ENCODE measurements at places on chromosomes 16 and 17.

DNA sequence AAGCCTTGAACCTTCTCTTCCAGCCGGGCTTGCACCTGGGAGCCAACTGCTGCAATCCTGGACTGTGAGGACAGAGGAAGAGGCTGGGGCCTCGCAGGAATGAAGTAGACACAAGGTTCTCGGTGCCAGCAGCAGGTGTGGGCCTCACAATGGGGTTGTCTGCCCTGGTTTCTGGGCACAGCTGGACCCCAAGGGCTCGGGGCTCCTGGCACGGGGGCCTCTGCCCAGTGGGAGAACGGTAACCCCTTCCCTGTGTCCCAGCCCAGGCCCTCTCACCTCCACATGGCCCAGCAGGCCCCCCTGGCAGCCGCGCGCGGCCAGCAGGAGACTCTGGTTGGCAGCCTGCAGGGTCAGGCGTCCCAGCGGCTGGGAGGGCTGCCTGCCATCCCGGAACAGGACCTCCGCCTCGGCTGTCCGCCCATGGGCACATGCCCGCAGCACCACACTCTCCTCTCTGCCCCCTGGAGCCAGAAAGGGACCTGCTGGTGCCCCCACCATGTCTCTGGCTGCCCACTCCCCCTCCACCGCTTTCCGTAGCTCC is 46.9 kb downstream of the RMI2 start:
- no peak for DNase-seq

GRCh38 chr17:74245145-74245831 is 28.7 kb upstream of the DNAI2 start:
- no peak for DNase-seq

- DNase-seq = no peak
These were observed 263.5 kb downstream of the SNX29 start for GRCh38 chr16:12240036-12240435.

DNA sequence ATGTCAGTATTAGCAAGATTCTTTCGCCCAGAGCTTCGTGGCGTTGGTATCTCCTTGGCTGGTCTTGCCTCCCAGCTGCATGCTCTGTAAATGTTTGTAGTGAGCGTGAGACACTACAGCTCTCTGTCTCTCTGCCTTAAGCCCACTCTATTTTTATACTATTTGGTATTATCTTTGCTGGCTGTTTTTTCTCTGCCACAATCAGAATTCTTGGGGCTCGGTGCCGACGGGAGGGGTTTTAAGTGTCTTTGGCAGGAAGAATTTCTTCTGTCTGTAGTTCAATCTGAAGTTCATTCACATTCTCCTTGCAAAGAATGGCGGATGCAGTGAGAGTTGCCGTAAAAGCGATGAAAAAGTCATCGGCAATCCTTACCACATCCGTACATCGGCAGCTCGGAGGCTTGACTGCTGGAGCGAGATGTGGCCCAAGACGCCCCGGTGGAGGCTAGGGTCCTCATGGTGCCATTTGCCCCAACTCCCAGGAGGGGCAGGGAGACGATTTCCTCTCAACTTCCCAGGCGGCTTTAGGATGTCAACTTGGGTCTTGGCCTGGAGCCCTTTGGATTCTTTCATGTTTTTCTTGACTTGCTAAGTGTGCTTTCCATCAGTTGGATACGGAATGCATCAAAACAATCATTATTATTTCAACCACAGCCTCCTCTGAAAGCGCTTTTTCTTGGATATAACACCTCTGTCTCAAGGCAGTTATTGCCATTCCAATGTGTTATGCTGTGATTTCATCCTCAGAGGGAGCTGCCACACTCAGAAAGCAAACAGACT is 132.3 kb upstream of the SDK2 start:
- DNase-seq = no peak

GRCh38 chr16:72501739-72502593 is 330.0 kb upstream of the PMFBP1 start:
- peak; percentile 88 for DNase-seq

DNA sequence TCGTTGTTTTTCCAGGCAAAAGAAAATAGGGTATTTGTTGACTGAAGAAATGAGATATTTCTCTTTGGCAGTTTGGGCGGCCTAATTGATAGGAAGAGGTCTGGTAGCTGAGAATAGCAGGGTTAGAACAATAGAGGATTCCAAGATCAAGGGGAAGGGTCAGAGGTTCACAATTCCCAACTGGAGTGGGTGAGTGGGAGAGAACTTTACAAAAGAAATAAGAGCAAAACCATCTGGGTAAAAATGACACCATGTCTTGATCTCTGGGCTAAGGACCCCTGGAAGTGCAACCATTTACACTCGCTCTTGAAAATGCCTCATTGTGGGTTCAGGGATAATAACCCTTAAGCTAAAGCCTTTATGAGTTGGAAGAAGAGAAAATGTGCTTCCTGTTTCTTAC is 180.5 kb downstream of the CDH13 start:
- no peak for DNase-seq

DNA sequence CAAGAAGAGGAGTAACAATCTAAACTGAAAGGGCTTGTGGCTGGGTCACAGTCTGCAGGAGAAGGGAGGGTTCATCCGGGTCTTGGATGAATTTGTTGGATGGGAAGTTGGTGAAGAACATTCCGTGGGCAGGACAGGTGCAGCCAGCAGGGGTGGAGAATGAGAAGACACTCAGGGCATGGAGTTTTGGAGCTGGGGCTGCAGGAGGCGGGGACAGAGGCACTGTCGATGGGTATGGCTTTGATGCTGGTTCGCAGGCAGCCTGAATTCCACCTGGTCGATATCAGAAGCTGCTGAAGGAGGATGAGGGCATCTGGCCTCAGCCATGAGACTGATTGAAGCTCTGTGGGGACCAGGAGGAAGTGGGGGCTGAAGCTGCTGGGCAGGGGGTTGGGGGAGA is 36.1 kb upstream of the CBFA2T3 start:
- no peak for DNase-seq

DNA sequence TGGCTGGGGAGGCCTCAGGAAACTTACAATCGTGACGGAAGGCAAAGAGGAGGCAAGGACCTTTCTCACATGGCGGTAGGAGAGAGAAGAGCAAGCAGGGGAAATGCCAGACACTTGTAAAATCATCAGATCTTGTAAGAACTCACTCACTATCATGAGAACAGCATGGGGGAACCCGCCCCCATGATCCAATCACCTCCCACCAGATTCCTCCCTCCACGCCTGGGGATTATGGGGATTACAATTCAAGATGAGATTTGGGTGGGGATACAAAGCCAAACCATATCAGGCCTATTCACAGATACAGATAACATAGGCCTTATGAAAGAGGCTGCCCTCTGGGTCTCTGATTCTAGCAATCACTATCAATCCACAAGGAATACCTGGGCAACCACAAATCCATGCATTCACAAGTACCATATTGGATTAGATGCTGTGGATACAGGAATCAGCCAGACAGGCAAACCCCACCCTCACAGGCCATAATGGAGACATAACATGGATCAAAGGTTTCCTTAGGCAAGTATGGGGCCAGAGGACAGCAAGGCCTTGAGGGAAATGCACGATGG is 284.9 kb downstream of the SOX9 start:
- DNase-seq = no peak

DNA sequence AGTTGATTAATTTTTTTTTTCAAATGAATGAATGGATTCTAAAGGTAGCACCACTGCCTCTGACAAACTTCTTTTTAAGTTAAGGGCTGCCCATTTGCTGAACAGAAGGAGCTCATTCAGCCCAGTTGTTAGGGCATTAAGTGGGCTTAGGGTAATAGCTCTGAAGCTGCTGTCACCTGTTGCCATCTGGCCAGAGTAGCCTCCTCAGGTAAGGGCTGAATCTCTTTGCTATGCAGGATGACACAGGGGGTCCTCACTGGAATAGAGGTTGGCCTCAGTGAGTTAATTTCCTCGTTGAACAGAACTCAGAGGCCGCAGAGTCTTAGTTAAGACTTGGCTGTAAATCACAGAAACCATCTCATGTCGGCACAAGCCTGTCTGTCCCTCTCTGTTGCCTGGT is 232.8 kb downstream of the CCDC182 start:
- no peak for DNase-seq

DNA sequence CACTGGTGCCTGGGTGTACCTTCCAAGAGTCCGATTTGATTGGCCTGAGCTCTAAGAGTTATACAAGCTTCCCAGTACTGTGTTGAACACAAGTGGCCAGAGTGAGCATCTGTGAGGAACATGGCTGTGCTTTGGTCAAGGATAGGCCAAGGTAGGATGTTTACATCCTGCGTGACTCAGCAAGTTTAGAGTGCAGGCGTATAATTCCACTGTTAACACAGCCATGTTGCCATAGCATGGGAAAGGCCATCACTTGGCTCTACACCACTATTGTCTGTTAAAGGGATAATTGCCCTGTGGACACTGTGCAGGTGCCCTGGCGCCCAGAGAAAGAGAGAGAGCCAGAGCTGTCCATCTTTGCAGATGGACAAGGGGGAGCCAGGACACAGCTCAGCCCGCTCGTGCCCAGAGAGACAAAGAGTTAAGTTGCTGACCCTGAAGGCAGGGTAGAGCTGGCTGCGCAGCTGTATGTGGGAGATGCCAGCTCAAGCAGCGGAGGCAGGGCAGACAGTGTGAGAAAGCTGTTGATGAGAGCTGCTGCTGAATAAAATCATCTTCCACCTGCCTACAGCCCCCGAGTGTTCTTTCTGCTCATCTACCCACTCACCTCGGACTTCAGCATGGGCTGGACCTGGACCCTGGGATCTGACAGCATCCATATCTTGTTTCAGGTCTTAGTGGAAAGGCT is 11.7 kb downstream of the CFAP52 start:
- DNase-seq = no peak

GRCh38 chr17:80780381-80781198 is 211.1 kb upstream of the CHMP6 start:
- no peak for DNase-seq

- peak; percentile 46 for DNase-seq
These were observed 128.9 kb upstream of the RCVRN start for GRCh38 chr17:10033959-10034358.

DNA sequence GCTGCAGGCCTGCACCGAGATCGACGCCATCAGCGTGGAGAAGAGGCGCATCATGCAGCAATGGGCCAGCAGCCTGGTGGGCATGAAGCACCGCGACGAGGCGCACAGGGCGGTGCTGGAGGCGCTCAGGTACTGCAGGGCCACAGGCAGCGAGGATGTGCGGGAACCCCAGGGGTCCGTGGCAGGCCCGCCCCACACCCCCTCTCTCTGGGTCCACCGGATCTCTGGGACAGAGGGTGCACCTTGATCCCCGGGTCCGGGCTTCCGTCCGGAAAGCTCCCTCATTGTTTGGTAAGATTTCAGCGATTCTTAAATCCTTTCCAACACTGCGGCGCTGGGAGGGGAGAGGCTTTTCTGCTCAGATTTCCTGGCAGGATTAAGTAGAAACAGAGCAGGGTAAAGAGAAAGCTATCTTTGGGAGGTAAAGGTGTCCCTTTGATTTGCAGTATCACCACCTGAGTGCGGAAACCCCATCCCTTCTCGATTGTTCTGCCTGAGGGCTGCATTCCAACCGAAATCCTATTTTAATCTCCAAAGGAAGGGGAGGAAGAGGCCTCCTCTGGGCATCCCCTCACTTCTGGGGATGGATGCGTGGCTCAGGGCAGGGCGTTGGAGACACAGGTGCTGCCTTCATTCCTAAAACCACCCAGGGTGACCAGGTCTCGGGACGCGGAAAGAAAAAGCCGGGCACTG is 29.2 kb downstream of the CCDC40 start:
- no peak for DNase-seq

DNA sequence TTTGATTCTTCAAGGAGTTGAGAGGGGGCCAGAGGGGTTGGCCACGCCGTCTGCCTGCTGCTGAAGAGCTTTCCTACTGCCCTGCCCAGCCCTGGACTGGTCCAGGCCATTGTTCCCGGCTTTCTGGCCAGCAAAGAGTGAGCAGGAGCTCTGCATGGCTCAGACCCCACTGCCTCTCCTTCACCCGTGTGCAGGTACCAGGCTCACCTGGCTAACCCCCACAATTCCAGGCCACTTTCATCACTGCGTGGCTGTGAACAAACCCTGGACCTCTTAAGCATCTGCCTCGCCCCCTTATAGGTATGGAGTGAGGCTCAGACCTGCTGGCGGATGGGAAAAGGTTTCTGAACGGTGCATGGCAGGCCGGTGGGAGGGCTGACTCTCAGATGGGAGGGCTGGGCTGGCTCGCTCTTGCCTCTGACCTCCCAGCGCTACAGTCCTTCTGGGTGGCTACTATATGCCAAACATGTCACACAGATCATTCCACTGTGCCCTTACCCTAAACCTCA is 8.9 kb downstream of the ZNF319 start:
- DNase-seq = no peak

DNA sequence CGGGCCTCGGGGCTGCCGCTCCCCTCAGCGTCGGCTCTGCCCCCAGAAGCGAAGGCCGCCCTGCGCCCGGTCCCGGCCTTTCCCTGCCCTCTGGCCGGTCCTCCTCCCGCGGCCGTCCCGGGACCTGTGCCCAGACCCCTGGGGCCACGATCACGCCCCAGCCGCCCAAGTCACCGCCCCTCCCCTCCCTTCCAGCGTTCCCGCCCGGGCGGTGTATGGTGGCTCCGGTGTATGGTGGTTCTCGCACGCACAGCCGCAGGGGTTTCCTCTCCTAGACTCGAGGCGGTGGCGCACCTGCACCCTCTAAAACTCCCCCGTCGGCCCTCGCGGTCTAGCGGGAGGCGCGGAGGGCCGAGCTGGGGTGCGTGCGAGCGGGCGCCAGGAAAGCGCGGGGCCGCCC is 10.0 kb downstream of the TIGD7 start:
- DNase-seq = no peak

DNA sequence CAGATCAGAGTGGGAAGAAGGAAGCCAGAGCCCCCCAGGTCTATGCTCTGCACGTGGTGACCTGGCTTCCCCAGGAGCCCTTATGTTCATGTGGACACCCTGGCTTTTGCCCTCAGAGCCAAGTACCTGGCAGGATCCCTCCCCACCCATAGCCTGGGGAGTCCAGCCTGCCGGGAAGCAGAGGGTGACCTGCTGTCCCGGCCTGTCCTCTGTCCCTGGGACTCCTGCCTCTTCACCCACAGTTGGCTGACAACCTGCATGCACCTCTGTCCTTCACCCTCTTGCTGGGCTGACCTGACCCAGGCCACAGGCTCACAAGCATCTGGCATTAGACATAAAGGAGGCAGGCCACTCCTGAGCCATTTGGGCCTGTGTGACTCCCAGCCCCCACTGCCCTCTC is 60.2 kb downstream of the SMPD3 start:
- DNase-seq = no peak

GRCh38 chr17:67649891-67650290 is 67.8 kb upstream of the NOL11 start:
- DNase-seq = no peak

DNA sequence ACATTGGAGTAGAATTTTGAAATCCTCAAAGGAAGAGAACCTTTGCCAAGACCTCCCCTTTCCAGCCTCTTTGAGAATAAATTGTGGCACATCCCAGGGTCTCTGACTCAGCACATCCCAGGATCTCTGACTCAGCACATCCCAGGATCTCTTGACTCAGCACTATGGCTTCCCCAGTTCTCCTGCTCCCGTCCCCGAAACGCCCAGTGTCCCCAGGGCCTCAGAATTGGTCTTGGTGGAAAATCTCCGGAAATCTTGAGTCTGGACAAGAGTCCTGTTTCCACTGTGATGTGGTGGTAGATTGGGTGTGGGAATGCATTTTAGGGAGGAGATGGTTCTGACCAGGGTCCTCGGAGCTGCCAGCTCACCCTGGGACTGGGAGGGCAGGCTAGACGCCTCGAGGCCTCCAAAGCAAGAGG is 19.2 kb downstream of the PLXDC1 start:
- peak; percentile 91 for DNase-seq
